ENCODE measurements at places on chromosomes 1 and 21. TPM values are rescaled to one million over a fixed set of nuclear protein-coding genes. Genes with fewer than 3 reads are reported as not detected.

- H3K27me3 ChIP-seq, result no peaks in the 10 kb centered on the region
- no peak overlapping the region for H3K27ac ChIP-seq
- H3K4me3 ChIP-seq, result no peak overlapping the region
- H3K4me1 ChIP-seq, result peaks cover 31% of the 10 kb centered on the region
Observed at GRCh38 chr1:43839056-43839455, 94.5 kb upstream of the ARTN start.

- H3K36me3 ChIP-seq, result peaks cover 1% of the 10 kb centered on the region
- H3K27ac ChIP-seq, result no peak overlapping the region
- H3K27me3 ChIP-seq, result no peaks in the 10 kb centered on the region
- no peak for DNase-seq
- no peaks in the 10 kb centered on the region for H3K4me1 ChIP-seq
Observed at GRCh38 chr1:107643766-107644165, 321.2 kb downstream of the VAV3 start.

GRCh38 chr1:212452323-212453155 is 19.8 kb downstream of the NENF start:
- no peak for DNase-seq
- no peak overlapping the region for H3K27ac ChIP-seq
- no peak overlapping the region for H3K4me3 ChIP-seq
- no peaks in the 10 kb centered on the region for H3K27me3 ChIP-seq
- H3K4me1 ChIP-seq, result no peaks in the 10 kb centered on the region
- H3K36me3 ChIP-seq, result no peaks in the 10 kb centered on the region

DNA sequence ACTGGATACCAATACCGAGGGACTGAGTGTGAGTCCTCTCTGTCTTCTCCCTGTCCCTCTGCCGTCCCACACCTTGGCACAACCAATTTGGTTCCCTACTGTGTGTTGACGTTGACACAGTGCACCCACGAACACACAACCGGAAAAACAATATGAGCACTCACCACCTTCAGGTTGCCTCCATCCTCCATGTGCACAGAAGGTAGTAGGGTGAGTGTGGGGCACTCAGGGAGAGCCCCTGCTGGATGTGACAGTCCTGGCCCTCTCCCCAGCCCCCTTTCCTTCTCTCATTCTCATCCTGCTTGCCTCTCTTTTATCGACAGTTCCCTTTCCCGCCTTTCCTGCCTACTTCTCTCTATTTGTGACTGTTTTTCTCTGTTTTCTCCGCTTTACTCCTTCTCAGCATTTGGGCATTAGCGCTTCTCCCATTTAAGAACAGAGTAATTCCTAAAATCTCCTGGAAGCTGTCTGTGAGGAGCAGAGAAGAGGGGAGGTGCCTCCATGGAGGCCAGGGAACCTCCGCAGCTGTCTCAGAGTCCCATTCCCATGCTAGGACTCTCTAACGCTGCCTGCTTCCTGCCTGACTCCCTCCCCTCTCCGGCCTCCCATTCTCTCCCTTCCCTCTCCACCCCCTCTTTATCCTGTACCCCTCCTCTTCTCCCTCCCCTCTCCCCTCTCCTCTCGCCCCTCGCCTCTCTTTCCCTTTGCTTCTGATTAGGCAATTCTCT is 16.4 kb downstream of the CADM3 start:
- H3K4me3 ChIP-seq, result no peak overlapping the region
- DNase-seq, result no peak
- peaks cover 6% of the 10 kb centered on the region for H3K4me1 ChIP-seq
- H3K36me3 ChIP-seq, result no peaks in the 10 kb centered on the region
- H3K27ac ChIP-seq, result no peak overlapping the region
- H3K27me3 ChIP-seq, result peaks cover 70% of the 10 kb centered on the region

The SLC6A17 gene
- total RNA-seq, result not detected

- no peaks in the 10 kb centered on the region for H3K4me1 ChIP-seq
- no peak for DNase-seq
- no peak overlapping the region for H3K27ac ChIP-seq
- no peaks in the 10 kb centered on the region for H3K36me3 ChIP-seq
- H3K4me3 ChIP-seq, result no peak overlapping the region
- no peaks in the 10 kb centered on the region for H3K27me3 ChIP-seq
Observed at GRCh38 chr1:109777436-109777835, 13.7 kb upstream of the EPS8L3 start.

DNA sequence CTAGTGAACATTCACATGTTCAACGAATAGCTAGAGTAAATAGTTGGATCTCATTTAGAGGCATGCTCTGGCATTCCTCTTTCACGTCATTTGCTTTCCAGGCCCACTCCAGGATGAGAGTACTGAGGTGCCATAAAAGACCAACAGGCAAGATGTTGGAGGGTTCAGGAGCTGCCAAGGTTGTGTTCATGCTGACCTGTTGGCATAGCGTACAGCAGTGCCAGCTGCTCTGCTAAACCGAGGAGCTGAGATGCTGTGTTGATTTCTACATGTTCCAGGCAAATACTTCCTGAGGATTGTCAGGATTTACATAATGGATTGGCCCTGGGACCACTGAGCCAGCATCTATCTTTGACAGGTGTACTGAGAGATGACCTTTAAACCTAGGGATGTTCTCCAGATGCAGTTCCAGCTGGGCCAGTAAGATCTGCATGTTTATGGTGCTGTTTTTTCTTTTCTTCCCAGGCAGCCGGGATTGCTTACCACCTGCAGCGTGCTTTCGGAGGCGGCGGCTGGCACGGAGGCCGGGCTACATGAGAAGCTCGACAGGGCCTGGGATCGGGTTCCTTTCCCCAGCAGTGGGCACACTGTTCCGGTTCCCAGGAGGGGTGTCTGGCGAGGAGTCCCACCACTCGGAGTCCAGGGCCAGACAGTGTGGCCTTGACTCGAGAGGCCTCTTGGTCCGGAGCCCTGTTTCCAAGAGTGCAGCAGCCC is 66.9 kb downstream of the DISC1 start:
- H3K4me3 ChIP-seq, result no peak overlapping the region
- H3K36me3 ChIP-seq, result peaks cover 8% of the 10 kb centered on the region
- H3K27ac ChIP-seq, result no peak overlapping the region
- H3K4me1 ChIP-seq, result peaks cover 12% of the 10 kb centered on the region

DNA sequence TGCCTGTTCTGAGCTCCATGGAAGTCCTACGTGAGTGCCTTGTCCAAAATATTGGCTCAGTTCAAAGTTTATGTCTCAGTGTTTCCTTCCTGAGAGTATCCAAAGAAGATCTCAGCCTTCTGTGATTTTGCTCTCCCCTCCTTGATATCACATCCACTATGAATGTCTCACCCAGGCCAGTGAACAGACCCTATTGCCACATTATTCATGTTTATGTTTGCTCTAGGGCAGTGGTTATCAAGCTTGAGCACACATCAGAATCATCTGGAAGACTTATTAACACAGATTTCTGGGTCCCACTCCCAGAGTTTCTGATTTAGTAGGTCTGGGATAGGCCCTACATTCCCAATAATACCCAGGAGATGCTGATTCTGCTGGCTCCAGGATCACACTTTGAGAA is 145.0 kb upstream of the FGGY start:
- no peaks in the 10 kb centered on the region for H3K27me3 ChIP-seq
- H3K36me3 ChIP-seq, result no peaks in the 10 kb centered on the region
- H3K4me3 ChIP-seq, result no peak overlapping the region
- DNase-seq, result no peak

DNA sequence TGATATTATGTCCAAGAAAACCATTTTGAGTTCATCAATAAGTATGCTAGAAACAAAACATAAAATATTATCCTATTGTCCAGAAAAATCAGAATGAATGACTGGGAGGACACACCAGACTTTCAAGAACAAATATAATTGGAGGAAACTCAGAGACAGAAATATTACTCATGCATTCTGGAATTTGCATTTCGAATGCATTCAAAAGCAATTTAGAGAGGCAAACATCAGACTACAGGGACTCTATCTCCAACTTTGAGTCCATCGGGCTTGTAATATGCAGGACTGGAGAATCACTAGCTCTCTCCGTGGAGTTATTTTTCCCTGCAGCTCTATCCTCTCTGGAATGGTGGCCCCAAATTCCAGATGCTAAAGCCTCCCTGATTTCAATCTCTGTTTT is 161.8 kb downstream of the CDC42BPA start:
- no peaks in the 10 kb centered on the region for H3K27me3 ChIP-seq
- no peak overlapping the region for H3K4me3 ChIP-seq
- H3K27ac ChIP-seq, result no peak overlapping the region
- no peaks in the 10 kb centered on the region for H3K4me1 ChIP-seq

The NLRP3 gene
- 0.20 TPM for total RNA-seq

The AUNIP gene
- total RNA-seq, result 9.1 TPM

The NEGR1 gene
- total RNA-seq, result not detected

DNA sequence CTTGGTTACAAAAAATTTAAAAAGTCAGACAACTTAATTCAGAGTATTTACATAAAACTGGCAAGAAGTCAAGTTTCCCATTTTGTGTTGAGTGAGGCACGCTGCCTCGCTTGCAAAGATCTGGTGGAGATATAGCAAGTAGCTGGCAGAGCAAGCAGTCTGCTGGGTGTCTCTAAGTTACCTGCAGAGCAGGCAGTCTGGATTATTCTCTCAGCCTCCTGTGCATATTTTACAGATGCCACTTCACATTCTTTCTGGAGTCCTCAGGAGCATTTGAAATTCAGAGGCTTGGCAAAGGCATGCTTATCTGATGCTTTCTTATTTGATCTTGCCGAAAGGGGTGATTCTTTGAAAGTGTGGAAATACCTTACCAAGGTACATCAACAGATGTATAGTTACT is 640.4 kb upstream of the ADGRL4 start:
- DNase-seq, result no peak
- no peaks in the 10 kb centered on the region for H3K36me3 ChIP-seq
- H3K27me3 ChIP-seq, result no peaks in the 10 kb centered on the region
- H3K4me1 ChIP-seq, result no peaks in the 10 kb centered on the region

DNA sequence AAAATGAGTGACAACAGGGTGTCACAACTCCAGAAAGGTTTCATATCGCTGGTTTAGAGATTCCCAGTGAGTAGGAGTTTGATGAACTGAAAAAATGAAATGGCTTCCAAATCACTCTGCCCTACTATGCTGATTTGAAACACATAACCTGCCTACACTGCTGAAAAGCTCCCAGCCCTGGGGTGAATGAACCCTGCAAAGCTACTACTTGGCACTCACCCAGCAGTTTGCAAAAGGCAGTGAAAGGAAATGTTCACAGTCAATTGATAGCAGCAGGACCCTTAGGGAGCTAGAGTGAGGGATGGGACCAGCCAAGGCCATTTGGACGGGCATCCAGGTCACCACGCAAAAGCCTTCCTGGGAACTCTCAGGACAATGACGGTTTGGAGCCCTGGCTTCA is 44.4 kb upstream of the SRP9 start:
- no peak for DNase-seq
- no peaks in the 10 kb centered on the region for H3K36me3 ChIP-seq
- no peaks in the 10 kb centered on the region for H3K4me1 ChIP-seq

- H3K4me3 ChIP-seq, result no peak overlapping the region
- no peak overlapping the region for H3K27ac ChIP-seq
- peak; percentile 47 for DNase-seq
- no peaks in the 10 kb centered on the region for H3K4me1 ChIP-seq
Observed at GRCh38 chr1:119286587-119287181, 81.9 kb upstream of the HAO2 start.

The HCRTR1 gene
- total RNA-seq, result not detected

DNA sequence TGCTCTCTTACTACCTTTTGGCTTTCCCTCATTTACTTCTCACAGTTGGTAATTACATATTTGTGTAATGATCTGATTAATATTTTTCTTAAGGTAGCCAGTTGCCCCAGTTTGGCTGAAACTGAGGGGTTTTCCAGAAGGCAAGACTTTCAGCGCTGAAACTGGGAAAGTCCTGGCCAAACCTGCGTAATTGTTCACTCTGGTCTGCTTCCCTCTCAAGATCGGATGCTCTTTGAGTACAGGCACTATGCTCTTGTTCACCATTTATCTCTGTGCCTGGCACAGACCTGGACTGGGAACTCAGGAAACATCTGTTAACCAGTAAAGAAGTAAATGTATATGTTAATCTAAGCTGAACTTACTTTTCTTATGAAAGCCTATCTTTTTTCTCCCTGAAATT is 209.6 kb upstream of the HOOK1 start:
- no peak for DNase-seq
- no peak overlapping the region for H3K4me3 ChIP-seq
- no peaks in the 10 kb centered on the region for H3K27me3 ChIP-seq
- H3K36me3 ChIP-seq, result peaks cover 18% of the 10 kb centered on the region
- no peaks in the 10 kb centered on the region for H3K4me1 ChIP-seq

DNA sequence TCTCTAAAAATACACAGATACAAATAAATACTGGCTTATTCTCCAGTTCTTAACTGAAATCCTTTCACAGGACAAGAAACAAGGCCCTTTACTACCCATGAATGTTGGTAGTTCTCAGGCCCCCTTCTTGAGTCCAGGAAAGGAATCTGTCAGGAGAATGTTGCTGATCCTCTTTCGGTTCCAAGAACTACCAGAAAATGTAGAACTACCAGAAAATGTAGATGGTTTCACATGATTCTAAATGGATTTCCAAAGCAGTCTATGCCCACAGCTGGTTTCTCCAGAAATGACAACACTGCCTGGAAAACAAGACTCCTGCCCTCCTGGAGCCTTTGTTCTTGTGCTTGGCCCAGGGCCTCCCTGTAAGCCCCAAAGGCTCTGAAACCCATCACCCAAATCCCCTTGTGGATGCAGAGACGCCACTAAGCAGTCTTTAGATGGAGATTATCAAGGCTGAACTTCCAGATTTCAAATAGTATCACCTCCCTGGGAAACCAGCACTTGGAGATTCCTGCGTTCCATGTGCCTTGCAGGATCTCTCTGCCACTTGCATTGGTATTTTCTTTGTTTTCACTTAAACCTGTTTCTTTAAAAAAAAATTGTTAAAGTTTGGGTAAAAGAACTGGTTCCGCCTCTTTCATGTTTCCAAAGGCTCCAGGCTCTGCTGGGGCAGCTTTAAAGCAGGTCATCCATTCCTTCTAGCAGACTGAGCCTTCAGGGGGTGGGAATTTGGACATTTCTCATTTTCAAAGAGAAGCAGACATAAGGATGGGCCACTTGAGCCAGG is 53.4 kb downstream of the MAN1C1 start:
- no peaks in the 10 kb centered on the region for H3K36me3 ChIP-seq
- DNase-seq, result no peak
- no peaks in the 10 kb centered on the region for H3K27me3 ChIP-seq
- H3K4me3 ChIP-seq, result no peak overlapping the region

The WASF2 gene
- total RNA-seq, result 105 TPM

The CENPF gene
- 116 TPM for total RNA-seq

All from activated naive CD4-positive, alpha-beta T cell treated with anti-CD3 and anti-CD28 coated beads for 36 hours (primary cell).